8988T (cell line): ENCODE measurements at places on chromosomes 4 and X.

DNA sequence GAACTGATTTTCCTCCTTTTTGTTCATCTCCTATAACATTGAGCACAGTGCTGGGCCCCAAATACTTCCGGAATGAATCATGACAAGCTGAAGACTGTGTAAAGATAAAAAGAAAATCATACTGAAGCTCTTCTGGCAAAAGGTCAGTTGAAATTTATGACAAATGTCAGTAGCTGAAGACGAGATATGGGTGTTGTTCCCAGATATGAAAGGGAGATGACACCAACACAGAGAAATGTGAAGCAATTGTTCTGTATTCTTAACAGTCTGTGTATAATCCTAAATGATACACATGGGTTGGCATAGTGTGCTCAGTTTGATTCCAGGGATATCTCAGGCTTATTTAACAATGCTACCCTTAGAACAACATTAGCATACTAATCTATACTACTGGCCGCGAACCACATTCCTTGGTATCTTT, 170.5 kb upstream of the PITX2 start:
- DNase-seq = no peak

- DNase-seq = no peak
These were observed 4.0 kb downstream of the DIPK2B start for GRCh38 chrX:45196701-45197100.

- no peak for DNase-seq
These were observed 2182.5 kb upstream of the AGA start for GRCh38 chr4:179624768-179625181.

GRCh38 chr4:93184053-93184452, 644.5 kb upstream of the ATOH1 start:
- no peak for DNase-seq

GRCh38 chr4:123352966-123353365, 43.6 kb upstream of the SPRY1 start:
- DNase-seq = no peak

DNA sequence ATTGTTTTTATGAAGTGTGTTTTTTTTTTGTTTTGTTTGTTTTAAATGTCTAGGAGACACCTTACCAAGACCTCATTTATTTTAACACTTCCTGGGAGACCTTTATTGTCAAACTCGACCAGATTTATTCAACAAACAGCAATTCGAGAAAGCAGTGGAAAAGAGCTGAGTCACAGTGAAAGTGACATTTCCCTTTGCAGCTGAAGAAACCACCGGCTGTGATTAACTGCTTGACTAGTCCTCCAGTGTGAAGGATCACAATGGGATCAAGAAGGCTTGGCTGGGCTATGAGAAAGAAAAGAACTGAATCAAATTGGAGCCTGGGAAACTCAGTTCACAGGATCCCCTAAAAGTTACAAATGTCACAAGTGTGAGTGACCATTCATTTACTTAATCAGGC, 11.9 kb upstream of the ADH7 start:
- DNase-seq = no peak

- no peak for DNase-seq
These were observed 72.0 kb upstream of the DHRSX start for GRCh38 chrX:2572740-2573139.

GRCh38 chrX:48471504-48471903, 1.4 kb upstream of the SLC38A5 start:
- no peak for DNase-seq

GRCh38 chr4:53645108-53645507, 53.8 kb upstream of the LNX1 start:
- DNase-seq = no peak

DNA sequence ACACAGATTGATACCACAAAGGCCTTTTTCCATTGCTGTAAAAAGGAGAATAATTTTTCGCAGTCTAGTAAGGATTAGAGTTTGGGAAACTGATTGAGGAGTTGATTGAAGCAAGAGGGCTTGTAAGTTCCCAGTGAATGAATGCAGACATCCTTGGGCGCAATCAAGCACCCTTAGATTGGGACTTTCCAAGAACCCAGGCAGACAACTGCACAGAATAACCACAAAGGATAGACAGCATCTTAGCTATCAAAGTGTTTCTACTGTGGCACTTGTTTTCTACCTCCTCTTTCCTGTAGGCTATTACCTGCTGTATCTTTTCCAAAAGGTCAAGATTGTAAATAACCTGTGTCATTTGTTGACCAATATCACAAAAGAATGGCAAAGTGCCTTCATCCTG, 2.6 kb downstream of the COX18 start:
- DNase-seq = no peak

DNA sequence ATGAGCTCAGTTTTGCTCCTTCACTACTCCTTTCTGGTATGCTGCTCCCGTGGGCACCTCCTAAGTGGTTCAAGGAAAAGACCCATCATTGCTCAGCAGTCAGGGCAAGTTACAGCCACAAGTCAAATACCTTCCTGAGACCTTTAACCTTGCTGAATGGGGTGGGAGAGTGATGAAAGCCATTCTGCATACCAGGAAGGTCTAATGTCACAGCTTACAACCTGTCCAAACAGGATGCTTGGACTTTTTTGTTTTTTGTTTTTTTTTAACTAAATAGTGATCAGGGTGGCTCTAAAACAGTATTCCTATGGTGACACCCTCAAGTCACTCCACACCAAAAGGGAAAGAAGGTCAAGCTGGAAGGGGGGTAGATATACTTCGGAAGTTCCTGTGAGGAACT, 93.1 kb downstream of the GPC3 start:
- no peak for DNase-seq
